Fibroblast of skin of back (primary cell): ENCODE measurements at places on chromosomes 5 and 9.
A peak's percentile ranks its signal among the peaks of the same experiment; 100 is the strongest.

DNA sequence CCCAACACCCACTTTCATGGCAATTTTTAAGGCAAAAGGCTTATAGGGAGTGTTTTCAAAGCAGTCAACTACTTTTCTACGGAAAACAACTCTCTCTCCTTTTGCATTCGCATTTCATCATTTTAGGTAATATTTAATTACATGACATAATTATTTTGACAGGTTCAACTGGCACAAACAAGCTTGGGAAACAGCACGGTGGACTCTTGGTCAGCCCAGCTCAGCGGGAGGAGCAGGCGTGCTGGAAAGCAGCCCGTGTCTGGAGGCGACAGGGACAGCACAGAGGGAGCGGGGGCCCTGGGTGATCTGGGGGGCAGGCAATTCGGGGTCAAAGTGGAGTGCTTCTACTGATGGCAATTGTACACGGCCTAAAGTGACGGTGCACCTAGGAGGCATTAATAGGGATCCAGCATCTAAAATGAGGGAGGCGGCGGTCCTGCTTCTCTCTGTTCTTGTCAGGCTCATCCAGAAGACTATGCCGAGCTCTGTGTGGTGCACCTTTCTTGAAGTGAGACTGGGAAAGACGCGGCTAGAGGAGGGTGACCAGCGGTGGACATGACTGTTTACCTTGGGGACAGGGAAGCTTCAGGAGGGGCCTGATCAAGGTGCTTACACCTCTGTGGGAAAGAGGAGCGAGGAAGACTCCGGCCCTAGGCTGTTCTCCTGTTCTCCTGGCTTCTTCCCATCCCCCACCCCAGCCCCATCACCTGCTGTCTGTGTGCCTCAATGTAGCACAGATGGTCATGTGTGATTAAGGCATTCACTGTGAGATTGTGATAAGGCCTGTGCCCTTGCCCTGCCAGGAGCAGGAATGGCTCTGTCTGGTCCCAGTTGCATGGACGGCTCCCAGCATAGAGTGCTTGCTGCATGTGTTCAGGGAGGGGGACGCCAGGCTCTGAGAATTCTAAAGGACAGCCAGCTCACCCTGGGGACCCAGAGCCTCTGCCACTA lies 3.4 kb downstream of the MYMK start:
- DNase-seq = no peak

- no peak for DNase-seq
Observed at GRCh38 chr9:77772646-77773045, 124.5 kb upstream of the GNA14 start.

DNA sequence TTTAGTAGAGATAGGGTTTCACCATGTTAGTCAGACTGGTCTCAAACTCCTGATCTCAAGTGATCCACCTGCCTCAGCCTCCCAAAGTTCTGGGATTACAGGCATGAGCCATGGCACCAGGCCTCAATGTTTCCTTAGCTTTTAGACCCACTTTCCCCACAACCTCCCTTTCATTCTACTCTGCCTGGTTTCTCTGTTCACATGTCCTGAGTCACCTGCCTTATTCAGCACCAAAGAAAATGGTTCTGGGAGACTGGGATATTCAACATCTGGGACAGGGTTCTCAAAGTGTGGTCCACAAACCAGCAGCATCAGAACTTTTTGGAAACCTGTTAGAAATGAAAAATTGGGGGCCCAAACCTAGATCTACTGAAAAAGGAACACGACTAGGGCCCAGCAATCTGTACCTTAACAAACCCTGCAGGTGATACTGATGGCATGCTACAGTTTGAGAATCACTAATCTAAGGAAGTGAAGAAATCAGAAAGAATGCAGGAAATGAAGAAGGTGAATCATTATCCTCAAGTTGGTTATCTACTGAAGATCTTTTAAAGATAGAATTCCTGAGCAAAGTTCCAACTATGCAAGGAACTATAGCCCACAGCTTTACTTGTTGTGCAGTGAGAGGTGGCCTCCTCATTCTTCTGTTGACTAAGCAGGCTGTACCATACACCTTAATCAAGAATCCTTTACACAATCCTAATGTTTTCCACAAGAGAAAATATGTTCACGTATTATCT lies 51.8 kb upstream of the CTNNAL1 start:
- DNase-seq = peak; percentile 32

DNA sequence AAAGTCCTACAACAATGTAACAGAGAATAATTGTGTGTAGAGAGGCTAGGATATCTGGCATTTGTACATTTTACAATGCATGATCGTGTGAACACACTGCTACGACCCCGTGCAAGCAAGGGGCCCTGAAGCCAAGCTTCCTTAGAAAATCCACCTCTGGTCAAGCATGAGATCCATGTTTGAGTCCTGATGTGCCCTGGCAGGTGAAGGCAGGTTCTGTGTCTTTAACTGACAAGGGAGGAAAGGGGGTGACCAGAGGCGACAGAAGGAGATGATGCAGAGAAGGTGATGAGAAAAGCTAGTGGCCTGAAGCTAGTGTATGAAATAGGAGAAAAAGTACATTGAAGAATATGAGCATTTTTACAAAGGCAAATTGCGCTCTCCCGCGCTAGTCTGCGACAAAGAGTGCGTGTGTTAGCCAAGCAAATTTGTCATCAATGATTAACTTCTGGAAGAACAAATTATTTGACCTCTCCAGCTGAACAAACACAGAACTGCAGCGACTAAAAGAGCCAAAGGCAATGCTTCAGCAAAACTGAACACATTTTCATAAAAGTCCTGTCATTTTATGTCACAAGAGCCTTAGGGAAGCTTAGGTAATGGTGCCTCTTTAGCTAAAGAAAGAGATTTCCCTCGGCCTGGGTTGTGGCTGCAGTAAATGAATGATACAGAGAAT lies 101.7 kb upstream of the DAPK1 start:
- no peak for DNase-seq

- peak; percentile 86 for DNase-seq
Observed at GRCh38 chr9:128072144-128073021, 4.4 kb downstream of the SLC25A25 start.

GRCh38 chr5:57207007-57207653 lies 33.3 kb downstream of the GPBP1 start:
- no peak for DNase-seq

GRCh38 chr5:150642567-150642927 lies 2.1 kb downstream of the SYNPO start:
- peak; percentile 93 for DNase-seq

DNA sequence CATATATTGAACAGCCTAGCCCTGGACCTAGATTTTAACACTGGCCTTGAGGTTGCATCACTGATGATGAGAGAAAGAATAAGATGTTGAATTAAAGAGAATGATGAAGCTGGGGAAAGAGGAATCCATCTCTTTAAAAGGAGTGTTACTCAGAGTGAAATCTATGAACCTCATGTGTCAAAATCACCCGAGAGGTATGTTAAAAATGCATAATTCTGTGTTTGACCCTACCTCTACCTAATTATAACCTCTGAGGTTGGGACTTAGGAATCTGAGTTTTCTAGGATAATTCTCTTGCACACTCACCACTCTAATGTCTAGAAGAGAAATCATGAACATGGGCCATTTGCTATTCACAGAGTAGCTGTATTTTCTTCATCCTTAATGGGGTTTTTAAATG lies 479.4 kb downstream of the ENC1 start:
- peak; percentile 70 for DNase-seq

- no peak for DNase-seq
Observed at GRCh38 chr9:123614306-123615263, 258.6 kb downstream of the CRB2 start.

- DNase-seq = peak; percentile 9
Observed at GRCh38 chr5:143793249-143793648, 18.7 kb upstream of the HMHB1 start.

DNA sequence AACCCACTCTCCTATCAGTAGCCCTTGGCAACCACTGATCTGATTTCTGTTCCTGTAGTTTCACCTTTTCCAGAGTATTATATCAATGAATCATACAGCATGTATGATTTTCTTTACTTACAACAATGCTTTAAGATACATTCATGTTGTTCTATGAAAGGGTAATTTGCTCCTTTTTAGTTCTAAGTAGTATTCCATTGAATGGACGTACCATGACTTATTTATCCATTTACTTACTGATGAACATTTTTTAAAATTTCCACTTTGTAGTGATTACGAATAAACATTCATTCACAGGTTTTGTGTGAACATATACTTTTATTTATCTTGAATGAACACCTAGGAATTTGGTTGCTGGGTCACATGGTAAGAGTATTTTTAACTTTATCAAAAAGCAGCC lies 620.8 kb downstream of the HTR1A start:
- DNase-seq = no peak

DNA sequence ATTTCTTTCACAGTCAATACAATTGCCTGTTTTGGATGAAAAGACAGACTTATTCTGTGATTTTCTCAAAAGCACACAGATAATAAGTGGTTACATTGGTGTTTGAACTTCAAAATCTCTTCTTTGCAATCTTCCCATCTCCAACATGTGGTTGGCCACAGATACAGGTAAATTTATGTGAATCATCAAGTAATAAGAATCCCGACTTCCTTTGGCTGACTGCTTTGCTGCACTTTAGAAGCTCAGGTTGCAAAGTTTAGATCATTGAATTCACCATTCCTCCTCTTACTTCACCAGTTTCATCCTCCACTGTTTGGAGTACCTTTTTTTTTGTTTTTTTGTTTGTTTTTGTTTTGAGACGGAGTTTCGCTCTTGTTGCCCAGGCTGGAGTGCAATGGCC lies 56.5 kb upstream of the ADRB2 start:
- no peak for DNase-seq

DNA sequence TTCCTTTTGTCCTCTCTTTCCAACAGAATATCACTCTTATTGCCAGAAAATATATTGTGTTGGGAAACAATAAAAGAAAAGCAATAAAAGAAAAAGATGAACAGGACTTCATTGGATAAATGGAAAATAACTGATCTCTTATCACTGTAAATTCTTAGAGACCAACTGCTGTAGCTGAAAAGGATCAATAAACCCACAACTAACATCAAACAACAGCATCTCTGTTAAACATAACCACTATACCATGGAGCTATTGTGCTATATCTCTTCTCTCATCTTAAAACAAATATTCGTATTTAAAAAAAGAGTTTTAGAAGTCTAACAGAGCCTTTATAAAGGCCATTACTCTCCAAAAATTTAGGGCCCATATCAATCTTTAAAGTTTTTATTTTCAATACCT lies 502.4 kb downstream of the TMEM232 start:
- DNase-seq = no peak

DNA sequence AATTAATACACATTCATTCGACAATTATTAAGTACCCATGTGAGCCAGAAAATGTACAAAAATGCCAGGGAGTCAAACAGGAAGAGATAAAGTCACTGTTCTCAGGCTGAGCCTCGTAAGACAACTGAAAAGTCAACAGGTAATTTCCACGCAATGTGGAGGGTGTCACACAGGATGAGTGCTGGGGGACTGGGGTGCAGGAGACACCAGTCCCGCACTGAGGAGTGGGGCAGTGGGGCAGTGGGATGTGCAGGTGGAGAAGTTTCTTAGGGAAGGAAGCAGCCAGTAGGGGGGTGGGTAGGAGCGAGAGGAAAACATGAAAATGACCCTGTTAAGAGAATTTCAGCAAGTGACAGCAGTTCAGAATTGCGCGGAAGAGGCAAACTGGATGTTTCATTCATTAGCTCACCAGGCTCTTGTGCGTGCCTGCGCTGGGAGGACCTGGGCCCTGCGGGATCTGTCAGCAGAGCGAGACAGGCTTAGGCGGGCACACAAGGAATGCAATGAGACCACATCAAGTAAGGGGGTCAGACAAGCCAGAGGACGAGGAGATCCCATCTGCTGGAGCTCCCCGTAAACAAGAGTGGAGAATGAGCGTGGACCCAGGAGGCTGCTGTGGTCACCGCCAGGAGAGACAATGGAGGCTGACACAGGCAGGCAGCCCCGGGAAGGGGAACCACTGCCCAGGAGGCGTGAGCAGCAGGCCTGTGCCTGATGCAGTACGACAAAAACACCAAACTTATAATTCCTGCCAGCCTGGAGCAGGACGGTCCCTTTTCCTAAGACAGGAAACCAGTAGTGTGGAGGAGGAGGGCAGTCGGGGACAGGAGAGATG lies 21.0 kb downstream of the CAMSAP1 start:
- peak; percentile 82 for DNase-seq

DNA sequence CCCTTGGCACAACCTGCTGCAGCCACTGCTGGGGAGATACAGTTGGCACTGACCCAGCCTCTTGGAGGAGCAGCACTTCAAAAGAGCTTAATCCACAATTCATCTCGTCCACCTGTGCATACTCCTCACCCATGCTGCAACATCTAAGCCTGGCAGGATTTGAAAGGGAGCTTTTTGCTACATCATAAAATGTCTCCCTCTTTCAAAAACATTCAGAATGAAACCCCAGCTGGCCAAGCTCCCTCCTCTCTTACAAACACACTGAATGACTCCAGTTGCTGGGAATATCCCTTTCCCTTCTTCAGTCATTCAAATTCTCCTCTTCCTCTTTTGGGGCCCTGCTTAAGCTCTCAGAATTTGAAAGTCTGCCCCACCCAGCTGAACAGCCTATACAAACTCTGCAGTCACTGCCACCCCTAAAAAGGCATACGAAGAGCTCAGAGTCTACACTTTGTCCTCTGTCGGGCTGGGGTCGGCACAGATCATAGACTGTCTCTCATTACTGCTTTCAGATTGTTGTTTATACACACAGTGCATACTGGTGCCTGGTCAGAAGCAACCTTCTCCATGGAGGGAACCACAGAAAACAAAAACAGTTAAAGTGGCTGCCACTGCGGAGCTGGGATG lies 8.8 kb upstream of the C5orf15 start:
- no peak for DNase-seq

DNA sequence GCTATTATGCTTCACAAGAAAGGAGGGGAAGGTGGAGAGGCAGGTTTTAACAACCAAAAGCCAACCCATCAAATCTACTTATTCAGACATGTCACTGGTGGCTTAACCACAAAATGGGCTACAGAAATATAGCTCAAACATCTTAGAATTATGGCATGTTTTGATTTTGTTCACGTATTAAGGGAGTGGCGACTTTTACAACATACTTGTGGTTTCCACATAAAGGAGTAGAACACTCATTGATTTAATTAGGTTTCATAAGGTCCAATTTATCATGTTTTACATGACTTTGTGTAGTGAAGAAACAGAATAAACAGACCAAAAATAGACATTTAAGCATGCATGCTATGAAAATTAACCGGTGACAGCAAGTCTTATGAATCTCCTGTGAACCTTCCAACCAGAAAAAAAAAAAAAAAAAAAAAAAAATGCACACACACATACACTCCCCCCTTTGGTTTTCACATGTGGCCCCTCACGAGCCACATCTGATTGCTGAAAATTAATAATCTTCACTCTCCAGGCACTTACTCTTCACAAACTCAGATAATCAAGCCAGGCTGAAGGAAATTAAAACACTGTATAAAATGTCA lies 5.4 kb downstream of the ZNF608 start:
- peak; percentile 76 for DNase-seq

- no peak for DNase-seq
Observed at GRCh38 chr9:136259517-136259813, 13.9 kb upstream of the QSOX2 start.

DNA sequence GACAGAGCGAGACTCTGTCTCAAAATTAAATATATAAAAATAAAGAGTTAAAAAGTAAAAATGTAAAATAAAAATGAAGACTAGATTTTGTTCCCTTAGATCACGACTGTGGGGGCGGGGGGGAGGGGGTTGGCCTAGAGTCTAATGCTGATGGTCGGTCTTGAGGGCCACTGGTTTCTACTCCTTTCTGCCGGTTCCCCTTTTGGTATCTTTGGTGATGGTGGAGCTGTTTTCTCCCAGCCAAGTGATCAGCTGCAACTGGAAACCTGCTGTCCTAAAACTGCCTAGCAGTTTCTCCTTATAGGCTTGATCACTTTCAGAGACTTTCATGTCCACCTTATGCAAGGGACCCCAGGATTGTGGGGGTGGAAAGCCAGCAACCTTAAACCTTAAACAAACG lies 1.1 kb downstream of the SRD5A1 start:
- DNase-seq = no peak
